ENCODE measurements at places on chromosomes 4 and X. TPM values are rescaled to one million over a fixed set of nuclear protein-coding genes. Genes with fewer than 3 reads are reported as not detected.

GRCh38 chrX:153821066-153821465 lies 9.3 kb downstream of the PDZD4 start:
- no peak for DNase-seq

- DNase-seq = peak; percentile 65
Observed at GRCh38 chr4:152850377-152850776, 70.6 kb downstream of the ARFIP1 start.

SMR3B gene
- not detected for total RNA-seq

GRCh38 chr4:170716868-170717267 lies 627.1 kb upstream of the AADAT start:
- no peak for DNase-seq

GRCh38 chr4:144714166-144714565 lies 68.2 kb downstream of the HHIP start:
- no peak for DNase-seq

All from kidney epithelial cell (primary cell).